ENCODE measurements at places on chromosomes 2 and 18.

DNA sequence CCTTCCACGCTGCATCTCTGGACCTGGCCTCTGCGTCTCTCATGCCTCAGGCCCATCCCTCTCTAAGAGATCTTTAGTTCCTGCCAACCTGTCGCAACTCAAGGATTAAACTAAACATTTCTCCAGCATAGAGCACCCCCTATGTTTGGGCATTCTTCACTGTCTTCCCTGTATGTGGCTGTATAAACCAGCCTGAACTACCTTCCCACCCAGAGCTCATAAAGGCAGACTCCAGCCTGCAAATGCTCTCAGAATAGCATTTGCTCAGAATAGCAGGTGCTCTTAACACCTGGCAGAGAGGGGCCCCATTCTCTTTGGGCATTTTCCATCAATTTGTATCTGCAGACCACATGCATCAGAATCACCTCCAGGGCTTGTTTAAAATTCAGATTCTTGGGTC is 83.4 kb downstream of the EHD3 start:
- DNase-seq: no peak

DNA sequence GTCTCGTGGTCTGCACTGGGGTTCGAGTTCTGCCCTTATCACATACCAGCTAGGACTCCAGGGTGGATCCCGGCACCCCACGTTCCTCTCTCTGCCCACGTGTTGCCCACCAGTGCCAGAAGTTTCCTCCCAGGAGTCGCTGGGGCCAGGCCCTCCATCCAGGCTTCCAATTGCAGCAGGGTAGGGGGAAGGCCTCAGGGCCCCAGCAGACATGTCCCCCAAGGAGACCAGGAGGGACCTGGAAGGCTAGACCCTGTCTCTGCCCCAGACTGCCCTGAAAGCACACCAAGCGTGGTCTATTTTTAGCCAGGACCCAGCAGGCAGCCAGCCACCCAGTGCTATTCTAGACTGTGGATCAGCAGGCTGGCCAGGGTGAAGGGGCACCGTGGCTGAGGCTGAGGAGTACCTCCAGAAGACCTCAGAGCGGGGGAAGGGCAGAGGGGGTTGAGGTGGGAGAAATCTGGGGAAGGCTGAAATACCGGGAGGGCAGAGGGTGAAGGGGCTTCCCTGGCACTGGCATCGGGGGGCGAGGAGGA is 18.8 kb upstream of the TNS1 start:
- no peak for DNase-seq

GRCh38 chr2:3613524-3613905 is 18.6 kb downstream of the COLEC11 start:
- DNase-seq: no peak

GRCh38 chr2:135059577-135059976 is 7.5 kb downstream of the RAB3GAP1 start:
- DNase-seq: no peak

- DNase-seq: no peak
These were observed 128.8 kb upstream of the TRIB2 start for GRCh38 chr2:12587729-12588522.

All from stimulated activated CD4-positive, alpha-beta T cell treated with anti-CD3 and anti-CD28 coated beads, TNF-alpha, amount 100 ng/mL, for 24 hours (primary cell).